ENCODE measurements at places on chromosomes 13 and 19. TPM values are rescaled to one million over a fixed set of nuclear protein-coding genes. Genes with fewer than 3 reads are reported as not detected.

DNA sequence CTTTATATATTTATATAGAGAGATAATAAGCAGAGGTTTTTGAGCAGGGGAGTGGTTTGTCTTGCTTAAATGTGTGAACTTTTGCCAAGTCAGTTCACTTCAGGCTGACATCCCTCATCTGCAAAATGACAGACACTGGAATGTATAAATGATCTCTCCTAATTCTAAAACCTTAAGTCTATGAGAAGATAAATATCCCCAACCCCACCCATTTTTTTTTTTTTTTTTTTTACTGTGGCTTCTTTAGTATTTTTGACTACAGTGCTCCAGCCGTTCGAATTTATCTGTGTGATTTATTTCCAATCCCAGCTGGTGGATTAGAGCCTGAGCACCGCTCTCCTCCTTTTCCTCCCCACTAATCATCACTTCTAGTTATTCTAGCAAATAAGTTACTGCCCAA, 234.8 kb downstream of the DACH1 start:
- no peak for DNase-seq
- H3K27ac ChIP-seq = no peak overlapping the region
- no peak overlapping the region for H3K4me3 ChIP-seq
- no peaks in the 10 kb centered on the region for H3K4me1 ChIP-seq

DNA sequence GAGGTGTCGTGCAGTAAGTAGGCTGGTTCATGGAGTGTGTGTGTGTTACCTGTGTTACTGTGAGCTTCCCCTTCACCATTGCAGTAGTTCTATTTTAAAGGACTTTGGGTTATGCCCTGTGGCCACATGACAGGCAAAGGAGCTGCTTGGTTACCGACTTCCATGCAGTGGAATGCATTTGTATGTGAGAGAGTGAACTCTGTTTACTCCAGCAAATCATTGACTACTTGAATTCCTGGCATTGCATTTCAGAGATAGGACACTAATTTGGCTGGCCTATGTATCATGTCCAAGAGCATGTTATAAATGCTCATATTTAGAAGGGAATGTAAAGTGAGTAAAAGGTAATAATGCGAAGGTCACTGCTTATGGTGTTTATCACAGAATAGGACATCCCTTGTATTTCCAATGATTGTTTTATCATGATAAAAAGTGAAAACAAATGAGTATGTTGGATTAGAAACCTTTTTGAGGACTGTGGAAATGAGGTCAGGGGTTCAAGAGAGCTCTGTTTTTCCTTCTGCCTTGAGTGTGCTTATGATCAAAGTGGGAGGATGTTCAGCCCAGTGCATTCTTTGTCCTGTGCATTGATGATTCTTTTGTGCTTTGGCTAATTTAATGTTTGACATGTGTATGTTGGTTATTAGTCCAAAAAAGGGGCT, 156.5 kb downstream of the LMO7 start:
- peaks cover 24% of the 10 kb centered on the region for H3K4me1 ChIP-seq
- peaks cover 11% of the 10 kb centered on the region for H3K36me3 ChIP-seq
- DNase-seq = no peak
- no peaks in the 10 kb centered on the region for H3K27me3 ChIP-seq
- H3K27ac ChIP-seq = no peak overlapping the region

GRCh38 chr13:110887597-110888333, 27.1 kb downstream of the ANKRD10 start:
- H3K4me1 ChIP-seq = no peaks in the 10 kb centered on the region
- no peak overlapping the region for H3K27ac ChIP-seq
- H3K4me3 ChIP-seq = no peak overlapping the region
- no peak for DNase-seq

DNA sequence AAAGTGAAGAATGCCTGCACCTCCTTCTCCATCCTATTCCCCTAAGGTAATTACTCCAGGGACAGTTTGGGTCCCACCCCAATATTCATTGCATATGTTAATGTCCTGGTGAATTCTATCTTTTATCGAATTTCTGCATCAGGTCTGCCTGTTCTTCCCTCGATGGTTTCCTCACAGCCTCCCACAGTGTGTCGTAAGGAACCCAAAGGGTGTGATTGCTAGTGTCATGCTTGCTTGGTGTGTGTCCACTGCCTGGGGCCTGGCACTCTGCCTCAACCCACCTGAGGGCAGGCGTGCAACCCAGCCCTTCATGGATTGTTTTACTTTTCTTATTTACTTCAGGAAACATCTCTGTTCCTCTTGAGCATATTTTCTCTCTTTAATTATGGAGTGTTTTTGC, 60.2 kb upstream of the CYSLTR2 start:
- no peaks in the 10 kb centered on the region for H3K27me3 ChIP-seq
- no peaks in the 10 kb centered on the region for H3K36me3 ChIP-seq
- DNase-seq = no peak
- H3K4me1 ChIP-seq = peaks cover 4% of the 10 kb centered on the region
- H3K4me3 ChIP-seq = no peak overlapping the region

DNA sequence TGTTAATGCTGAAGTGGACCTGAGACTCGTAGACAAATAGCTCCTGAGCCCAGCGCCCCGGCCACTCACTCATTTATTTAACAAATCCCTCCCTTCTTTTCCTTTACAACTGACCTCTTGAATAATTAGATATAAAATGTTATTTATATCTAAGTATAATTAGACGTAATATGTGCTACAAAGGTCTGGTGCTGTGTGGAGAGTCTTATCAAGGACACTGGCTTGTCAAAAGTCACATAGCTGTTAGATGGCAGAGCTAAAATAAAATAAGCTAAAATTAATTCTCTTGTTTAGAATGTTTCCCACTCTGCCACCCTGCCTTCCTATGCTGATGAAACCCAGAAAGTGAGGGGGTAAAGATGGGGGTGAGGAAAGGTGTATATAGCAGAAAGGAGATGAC, 73.0 kb upstream of the FAM216B start:
- no peak overlapping the region for H3K27ac ChIP-seq
- no peak overlapping the region for H3K4me3 ChIP-seq
- DNase-seq = no peak
- H3K27me3 ChIP-seq = no peaks in the 10 kb centered on the region
- no peaks in the 10 kb centered on the region for H3K4me1 ChIP-seq
- H3K36me3 ChIP-seq = no peaks in the 10 kb centered on the region

GRCh38 chr19:2289714-2290435, 7.9 kb upstream of the PEAK3 start:
- no peak overlapping the region for H3K27ac ChIP-seq
- no peak for DNase-seq
- peaks cover 21% of the 10 kb centered on the region for H3K27me3 ChIP-seq

DNA sequence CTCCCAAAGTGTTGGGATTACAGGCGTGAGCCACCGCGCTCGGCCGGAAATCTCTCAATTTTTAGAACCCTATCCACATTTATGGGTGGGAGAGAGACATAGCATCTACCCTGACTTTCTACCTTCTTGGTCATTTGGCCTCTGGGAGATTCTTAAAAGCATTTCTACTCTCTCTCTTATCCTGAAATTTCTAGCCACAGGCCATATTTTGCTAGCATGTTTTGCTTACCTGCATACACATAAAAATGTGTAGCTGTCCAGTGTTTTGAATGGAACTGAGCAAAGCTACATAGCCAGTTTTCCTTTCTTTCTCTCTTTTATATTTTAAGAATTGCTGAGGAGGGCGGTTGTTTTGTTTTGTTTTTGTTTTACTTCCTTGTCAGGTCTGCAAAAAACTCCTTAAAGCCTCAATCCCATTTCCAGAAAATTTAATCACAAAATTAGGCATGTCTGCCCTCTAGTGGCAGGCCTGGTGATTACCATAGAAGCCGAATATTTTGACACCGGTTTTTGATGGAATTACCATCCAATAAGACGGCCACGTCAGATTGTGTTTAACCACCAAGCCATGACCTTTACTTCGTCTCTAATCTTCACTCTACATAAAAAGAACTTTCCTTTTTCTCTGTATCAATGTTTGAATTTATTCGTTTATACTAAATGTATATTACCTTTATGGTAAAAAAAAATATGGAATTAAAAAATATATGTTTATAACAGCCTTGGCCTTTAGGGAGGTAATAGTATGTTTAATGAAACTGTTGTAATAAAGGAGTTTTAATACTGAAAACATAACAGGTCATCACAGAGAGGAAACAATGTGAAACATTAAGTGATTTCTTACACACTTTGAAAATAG, 34.4 kb upstream of the OXGR1 start:
- 0 out of 2 replicates have a peak, but pooled peaks cover 1% of the 10 kb centered on the region for H3K27me3 ChIP-seq
- DNase-seq = peak; percentile 76
- H3K27ac ChIP-seq = no peak overlapping the region

DNA sequence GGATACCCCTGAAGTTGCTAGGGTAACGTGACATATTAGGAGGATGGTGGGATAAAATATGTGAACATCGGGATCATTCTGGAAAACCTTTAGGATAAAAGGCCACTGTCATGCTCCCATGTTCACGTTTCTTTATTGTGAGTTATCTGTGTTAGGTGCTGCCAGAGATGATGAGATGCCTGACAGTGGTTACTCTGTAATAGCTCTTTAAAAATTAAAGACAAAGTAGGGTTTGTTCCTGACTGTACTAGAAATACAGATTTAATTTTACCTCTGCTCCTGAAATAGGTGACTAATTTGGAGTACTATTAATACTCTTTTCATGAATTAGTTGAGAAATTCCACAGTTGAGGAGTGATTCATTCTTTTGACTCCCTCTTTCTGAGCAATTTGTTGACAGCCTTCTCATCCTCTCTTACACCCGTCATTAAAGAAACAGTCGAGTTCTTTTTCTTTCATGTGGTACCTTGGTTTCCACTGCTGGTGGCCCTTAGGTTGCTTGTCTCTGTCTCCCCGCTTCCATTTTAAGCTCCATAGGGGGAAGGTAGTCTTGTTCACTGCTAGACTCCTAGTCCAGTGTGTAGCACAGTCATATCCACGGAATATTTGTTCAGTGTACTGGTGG, 28.4 kb downstream of the SAE1 start:
- peaks cover 15% of the 10 kb centered on the region for H3K4me1 ChIP-seq
- no peak overlapping the region for H3K4me3 ChIP-seq
- no peak for DNase-seq

GRCh38 chr13:67147342-67148133, 82.6 kb downstream of the PCDH9 start:
- peak; percentile 14 for DNase-seq
- H3K4me1 ChIP-seq = peaks cover 9% of the 10 kb centered on the region
- H3K4me3 ChIP-seq = no peak overlapping the region
- H3K27me3 ChIP-seq = no peaks in the 10 kb centered on the region
- H3K36me3 ChIP-seq = no peaks in the 10 kb centered on the region
- H3K27ac ChIP-seq = no peak overlapping the region

GRCh38 chr13:113759525-113760137, 605 bp downstream of the TMEM255B start:
- peak overlapping the region; percentile 97 for H3K4me3 ChIP-seq
- peak; percentile 25 for DNase-seq
- H3K27ac ChIP-seq = peak overlapping the region; percentile 17
- no peaks in the 10 kb centered on the region for H3K27me3 ChIP-seq
- H3K4me1 ChIP-seq = peaks cover 22% of the 10 kb centered on the region

GRCh38 chr13:58056426-58056825, 424.9 kb downstream of the PCDH17 start:
- H3K4me1 ChIP-seq = no peaks in the 10 kb centered on the region
- no peak overlapping the region for H3K27ac ChIP-seq
- no peak for DNase-seq
- no peaks in the 10 kb centered on the region for H3K36me3 ChIP-seq

- H3K27ac ChIP-seq = no peak overlapping the region
- DNase-seq = no peak
- no peaks in the 10 kb centered on the region for H3K27me3 ChIP-seq
- peaks cover 5% of the 10 kb centered on the region for H3K4me1 ChIP-seq
Observed at GRCh38 chr13:42355092-42355485, 83.1 kb downstream of the AKAP11 start.

DNA sequence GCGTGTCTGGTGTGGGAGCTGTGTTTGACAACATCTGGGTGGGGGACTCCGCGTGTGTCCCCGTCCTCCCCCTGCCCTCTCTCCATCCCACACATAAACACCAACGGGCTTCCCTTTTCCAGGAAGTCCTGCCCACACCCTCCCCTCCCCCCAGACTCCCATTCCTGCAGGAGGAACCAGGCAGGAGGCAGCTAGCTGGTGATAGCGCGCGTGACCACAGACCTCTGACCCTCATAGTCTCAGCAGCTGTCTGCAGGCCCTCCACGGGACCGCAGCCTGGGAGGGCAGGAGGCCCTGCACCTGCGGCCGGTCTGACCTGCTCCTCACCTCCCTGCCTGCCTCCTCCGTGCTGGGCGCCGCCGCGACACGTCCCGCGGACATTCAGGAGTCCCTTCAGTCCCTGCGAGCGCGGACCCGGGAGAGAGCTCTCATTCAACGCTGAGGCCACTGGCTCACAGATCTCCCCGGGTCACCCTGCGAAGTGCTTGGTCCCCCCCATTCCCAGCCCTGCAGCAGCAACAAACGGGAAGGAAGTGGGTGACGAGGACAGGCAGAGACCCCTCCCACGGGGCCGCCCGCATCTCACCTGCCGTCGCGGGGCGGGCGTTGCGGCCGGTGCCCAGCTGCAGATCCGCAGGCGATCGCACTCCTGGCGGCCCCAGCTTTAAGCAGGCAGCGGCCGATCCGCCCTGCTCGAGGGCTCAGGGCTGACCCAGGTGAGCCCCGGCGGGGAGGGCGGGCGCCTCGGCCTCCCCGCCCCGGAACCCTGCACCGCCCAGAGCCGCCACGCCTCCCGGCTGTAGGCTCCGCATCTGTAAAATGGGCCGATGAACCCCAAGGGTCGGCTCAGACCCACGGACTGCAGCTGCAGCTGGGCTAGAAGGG, 1.1 kb upstream of the ACP5 start:
- no peak for DNase-seq
- no peak overlapping the region for H3K27ac ChIP-seq
- no peak overlapping the region for H3K4me3 ChIP-seq
- H3K27me3 ChIP-seq = no peaks in the 10 kb centered on the region

GRCh38 chr13:41641429-41641828, 184.1 kb downstream of the RGCC start:
- DNase-seq = no peak
- no peak overlapping the region for H3K27ac ChIP-seq
- H3K27me3 ChIP-seq = no peaks in the 10 kb centered on the region
- no peak overlapping the region for H3K4me3 ChIP-seq
- H3K4me1 ChIP-seq = peaks cover 18% of the 10 kb centered on the region
- H3K36me3 ChIP-seq = no peaks in the 10 kb centered on the region

The ZIC5 gene
- total RNA-seq = not detected

The RPL13A gene
- total RNA-seq = 3,023 TPM

The PRTN3 gene
- 0.29 TPM for total RNA-seq

The KCNJ14 gene
- total RNA-seq = 2.2 TPM

The IFNL1 gene
- not detected for total RNA-seq

The CD33 gene
- total RNA-seq = 6.0 TPM

The PCDH17 gene
- 0.11 TPM for total RNA-seq

The TSPAN16 gene
- not detected for total RNA-seq

The TEX26 gene
- not detected for total RNA-seq

The PCDH20 gene
- total RNA-seq = 0.62 TPM

All from PC-3 (cell line).